ENCODE measurements at places on chromosomes 5 and 9. TPM values are rescaled to one million over a fixed set of nuclear protein-coding genes. Genes with fewer than 3 reads are reported as not detected.
A peak's percentile ranks its signal among the peaks of the same experiment; 100 is the strongest.

Gene GPR150
- 0.60 TPM for total RNA-seq

Gene INSL6
- not detected for total RNA-seq

Gene PFN3
- total RNA-seq: not detected

Gene ARSB
- total RNA-seq: 5.2 TPM

DNA sequence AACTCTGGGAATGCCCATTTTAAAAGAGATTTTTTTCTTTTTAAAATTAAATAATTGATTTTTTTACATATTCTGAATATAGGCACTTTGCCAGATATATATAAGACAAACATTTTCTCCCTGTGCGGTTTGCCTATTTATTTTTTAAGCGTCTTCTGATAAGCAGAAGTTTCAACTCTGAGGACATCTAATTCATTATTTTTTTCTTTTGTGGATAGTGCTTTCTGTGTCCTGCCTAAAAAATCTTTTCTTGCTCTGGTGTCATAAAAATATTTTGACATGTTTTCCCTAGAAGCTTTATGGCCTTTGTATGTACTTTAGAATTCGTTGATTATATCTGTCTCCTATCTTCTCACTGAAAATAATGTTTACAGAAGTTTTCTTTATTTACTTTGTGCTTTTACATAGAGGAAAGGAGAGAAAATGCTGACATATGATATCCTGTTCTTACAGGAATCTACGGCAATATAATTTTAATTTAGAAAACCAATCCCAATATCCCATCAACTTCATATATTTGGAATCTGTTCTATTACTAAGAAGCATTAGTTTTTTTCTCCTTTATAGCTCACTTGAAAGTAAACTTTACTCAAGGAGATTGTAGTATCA lies 111.9 kb upstream of the EFNA5 start:
- DNase-seq: no peak
- H3K4me3 ChIP-seq: no peak overlapping the region
- no peaks in the 10 kb centered on the region for H3K4me1 ChIP-seq
- no peak overlapping the region for H3K27ac ChIP-seq
- no peaks in the 10 kb centered on the region for H3K36me3 ChIP-seq
- H3K27me3 ChIP-seq: no peaks in the 10 kb centered on the region

DNA sequence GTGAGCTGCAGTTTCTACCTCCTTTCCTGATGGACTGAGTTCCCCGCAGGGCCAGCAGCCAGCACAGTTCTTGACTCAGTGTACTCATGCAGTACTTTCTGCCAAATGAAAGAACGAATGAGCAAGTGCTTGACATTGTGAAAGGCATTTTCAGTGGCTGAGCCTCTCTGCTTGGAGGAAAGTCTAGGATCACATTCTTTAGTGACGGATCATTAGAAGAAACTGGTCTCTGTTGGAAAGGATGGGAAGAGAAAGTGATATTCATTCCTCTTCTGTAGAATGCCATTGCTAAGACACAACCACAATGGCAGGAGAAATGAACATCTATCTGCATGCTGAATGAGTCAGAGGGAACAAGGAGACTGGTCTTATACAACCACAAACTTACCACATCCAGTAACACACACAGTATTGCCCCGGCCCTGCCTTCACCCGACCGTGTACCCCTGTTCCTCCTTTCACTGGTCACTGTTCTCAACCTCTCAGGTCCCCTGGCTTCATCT lies 206.9 kb downstream of the CRB2 start:
- peaks cover 3% of the 10 kb centered on the region for H3K4me1 ChIP-seq
- H3K4me3 ChIP-seq: no peak overlapping the region
- H3K27ac ChIP-seq: no peak overlapping the region
- no peaks in the 10 kb centered on the region for H3K27me3 ChIP-seq
- no peak for DNase-seq

GRCh38 chr9:72271613-72272478 lies 93.2 kb downstream of the ZFAND5 start:
- peak; percentile 7 for DNase-seq
- no peaks in the 10 kb centered on the region for H3K4me1 ChIP-seq
- H3K4me3 ChIP-seq: no peak overlapping the region
- no peak overlapping the region for H3K27ac ChIP-seq
- H3K27me3 ChIP-seq: no peaks in the 10 kb centered on the region

- no peaks in the 10 kb centered on the region for H3K36me3 ChIP-seq
- H3K27me3 ChIP-seq: peaks cover 9% of the 10 kb centered on the region
- no peak overlapping the region for H3K4me3 ChIP-seq
- H3K4me1 ChIP-seq: peaks cover 18% of the 10 kb centered on the region
These were observed 1.9 kb downstream of the SLC36A1 start for GRCh38 chr5:151449297-151449696.
